ENCODE measurements at places on chromosomes 3 and 15.
A peak's percentile ranks its signal among the peaks of the same experiment; 100 is the strongest.

DNA sequence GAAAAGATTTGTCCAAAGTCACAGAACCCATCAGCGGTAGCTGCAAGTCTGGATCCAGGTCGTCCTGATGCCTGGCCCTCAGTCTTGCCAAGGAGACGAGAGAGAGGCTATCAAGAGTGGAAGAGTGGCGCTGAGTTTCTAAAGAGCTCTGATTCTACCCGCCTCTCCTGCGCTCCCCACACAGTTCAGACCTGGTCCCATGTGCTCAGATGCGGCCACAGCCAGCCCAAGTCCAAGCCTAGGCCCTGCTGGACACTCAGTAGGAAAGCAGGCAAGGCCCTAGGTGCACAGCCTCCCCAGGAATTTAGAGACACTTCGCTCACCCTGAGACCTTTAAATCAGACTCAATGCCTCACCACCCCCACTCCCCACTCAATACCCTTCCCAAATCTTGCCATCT lies 32.4 kb downstream of the CCDC12 start:
- DNase-seq = no peak

- DNase-seq = no peak
Measured at GRCh38 chr3:175077216-175077615, 218.1 kb downstream of the NAALADL2 start.

- DNase-seq = no peak
Measured at GRCh38 chr15:62809968-62810260, 232.6 kb upstream of the TPM1 start.

GRCh38 chr3:57952208-57952631 lies 56.0 kb upstream of the FLNB start:
- peak; percentile 67 for DNase-seq

- no peak for DNase-seq
Measured at GRCh38 chr3:130783629-130784028, 37.0 kb upstream of the PIK3R4 start.

GRCh38 chr15:101035611-101036010 lies 116.5 kb downstream of the LRRK1 start:
- no peak for DNase-seq

- no peak for DNase-seq
Measured at GRCh38 chr3:48881652-48882114, 17.0 kb downstream of the SLC25A20 start.

GRCh38 chr3:157319672-157320071 lies 117.0 kb upstream of the PTX3 start:
- DNase-seq = no peak

GRCh38 chr15:72532991-72533601 lies 59.0 kb downstream of the ARIH1 start:
- no peak for DNase-seq

- peak; percentile 94 for DNase-seq
Measured at GRCh38 chr15:34209421-34210282, at the start of gene KATNBL1. Gene KATNBL1, minus strand, starts transcription at chr15:34210096. Its CDS starts 46,420 bp downstream, at chr15:34163676.

DNA sequence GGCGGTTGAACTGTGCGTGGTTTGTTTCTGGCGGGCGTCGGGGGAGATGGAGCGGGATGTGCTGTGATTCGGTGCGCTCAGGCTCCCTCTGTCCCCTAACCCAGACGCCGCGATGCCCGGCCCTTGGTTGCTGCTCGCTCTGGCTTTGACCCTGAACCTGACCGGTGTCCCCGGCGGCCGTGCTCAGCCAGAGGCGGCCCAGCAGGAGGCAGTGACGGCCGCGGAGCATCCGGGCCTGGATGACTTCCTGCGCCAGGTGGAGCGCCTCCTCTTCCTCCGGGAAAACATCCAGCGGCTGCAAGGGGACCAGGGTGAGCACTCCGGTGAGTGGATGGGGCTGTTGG lies 1.2 kb downstream of the TRH start:
- DNase-seq = no peak

DNA sequence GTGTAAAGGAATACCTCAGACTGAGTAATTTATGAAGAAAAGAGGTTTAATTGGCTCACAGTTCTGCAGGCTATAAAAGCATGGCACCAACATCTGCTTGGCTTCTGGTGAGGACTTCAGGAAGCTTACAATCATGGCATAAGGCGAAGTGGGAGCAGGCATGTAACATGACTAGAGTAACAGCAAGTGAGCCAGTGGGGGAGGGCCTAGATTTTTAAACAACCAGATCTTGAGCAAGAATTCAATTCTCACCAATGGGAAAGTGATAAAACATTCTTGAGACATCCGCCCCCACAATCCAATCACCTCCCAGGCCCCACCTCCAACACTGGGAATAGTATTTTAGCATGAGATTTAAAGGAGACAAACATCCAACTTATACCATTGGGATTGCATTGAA lies 44.2 kb upstream of the BCL2A1 start:
- no peak for DNase-seq

- DNase-seq = no peak
Measured at GRCh38 chr15:70387993-70388392, 290.3 kb upstream of the TLE3 start.

GRCh38 chr15:60195611-60196010 lies 191.5 kb downstream of the FOXB1 start:
- no peak for DNase-seq

DNA sequence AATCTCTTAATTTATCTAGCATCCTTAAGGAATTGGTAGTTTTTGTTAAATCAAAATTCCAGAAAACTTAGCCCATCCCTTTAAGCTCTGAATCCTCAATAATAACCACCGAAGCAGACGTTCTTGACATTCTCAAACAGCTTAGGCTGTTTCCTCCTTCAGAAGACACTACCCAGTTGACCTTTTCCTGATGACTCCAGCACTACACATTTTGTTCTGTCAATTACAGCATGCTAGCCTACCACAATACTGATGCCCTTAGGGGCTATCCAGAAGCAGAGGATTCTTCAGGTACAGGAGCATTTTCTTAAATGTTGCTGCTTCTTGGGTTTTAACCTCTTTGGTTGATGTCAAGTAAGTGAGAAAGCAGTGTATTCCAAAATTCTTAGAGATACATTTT lies 33.4 kb downstream of the ETV5 start:
- DNase-seq = no peak

DNA sequence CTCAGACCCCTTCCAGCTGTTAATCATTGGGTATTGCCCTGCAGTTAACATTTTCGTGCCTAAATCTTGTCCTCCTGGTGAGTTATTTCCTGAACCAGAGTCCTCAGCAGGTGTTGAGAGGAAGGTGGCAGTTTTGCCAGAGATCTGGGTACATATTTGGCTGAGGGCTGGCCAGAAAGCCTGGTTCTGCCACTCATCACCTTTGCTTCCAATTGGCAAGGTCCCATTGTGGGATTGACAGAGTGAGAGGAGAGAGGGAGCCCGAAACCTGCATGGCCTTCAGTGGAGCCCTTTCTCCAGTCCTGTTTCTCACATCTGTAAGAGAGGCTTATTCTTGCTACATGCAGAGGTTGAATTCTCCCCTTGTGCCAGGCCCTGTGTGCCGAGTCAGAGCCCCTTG lies 8.9 kb upstream of the TKT start:
- DNase-seq = no peak

GRCh38 chr15:63827113-63827512 lies 6.6 kb downstream of the HERC1 start:
- DNase-seq = no peak

DNA sequence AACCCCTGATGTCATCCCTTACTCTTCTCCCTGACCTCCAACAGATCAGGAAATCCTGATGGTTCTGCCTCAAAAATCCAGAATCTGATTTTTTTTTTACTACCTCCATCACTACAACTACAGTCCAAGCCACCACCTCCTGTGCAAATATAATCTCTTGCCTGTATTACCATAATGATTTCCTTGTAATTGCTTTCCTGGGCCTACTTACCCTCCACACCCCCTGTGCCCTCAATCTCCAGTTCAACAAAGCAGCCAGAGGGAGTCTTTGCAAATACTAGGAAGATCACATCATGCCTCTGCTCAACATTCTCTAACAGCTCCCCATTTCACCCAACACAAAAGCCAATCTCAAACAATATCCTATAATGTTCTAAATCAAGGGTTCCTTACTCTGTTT lies 159.9 kb downstream of the FMN1 start:
- DNase-seq = no peak

GRCh38 chr3:157531771-157532170 lies 28.6 kb upstream of the VEPH1 start:
- no peak for DNase-seq

DNA sequence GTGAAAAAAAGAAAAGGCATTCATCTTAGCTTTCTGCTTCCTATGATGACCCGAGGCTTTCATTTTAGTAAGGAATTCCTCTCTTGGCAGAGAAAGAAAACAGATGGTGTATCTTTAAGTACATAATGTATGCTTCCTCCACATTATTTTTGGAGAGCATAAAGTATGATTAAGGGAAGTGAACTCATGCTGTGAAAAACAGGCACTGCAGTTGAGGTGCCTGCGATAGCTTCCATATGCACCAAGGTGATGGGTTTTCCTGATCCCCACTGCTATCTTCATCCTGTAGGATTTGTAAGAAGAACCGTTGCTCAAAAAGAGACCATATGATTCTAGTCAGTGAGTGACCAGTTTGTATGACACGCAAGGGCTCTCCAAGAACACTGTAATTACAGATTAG lies 411.5 kb upstream of the MCTP2 start:
- no peak for DNase-seq

GRCh38 chr3:172592898-172593669 lies 69.9 kb upstream of the TNFSF10 start:
- no peak for DNase-seq

- peak; percentile 54 for DNase-seq
Measured at GRCh38 chr3:168620854-168621253, 525.1 kb upstream of the GOLIM4 start.

- no peak for DNase-seq
Measured at GRCh38 chr3:48299746-48300712, 33.4 kb downstream of the SPINK8 start.

DNA sequence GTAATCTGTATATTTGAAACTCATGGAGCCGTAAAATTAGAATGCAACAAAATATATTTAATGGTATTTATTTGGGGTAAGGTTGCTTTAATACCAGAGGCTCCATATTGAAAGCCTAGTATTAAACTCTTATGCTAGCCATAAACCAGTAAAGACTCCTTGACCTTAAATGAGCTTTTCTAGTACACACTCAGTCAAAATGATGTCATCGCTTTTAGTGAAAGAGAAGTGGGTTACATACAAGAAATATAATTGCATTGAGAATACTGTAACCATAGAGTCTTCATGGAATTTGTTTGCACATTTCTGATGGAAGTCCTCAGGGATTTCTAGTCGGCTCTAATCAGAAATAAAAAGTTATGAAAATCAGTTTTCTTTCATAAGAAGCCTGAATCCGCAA lies 757.6 kb downstream of the GBE1 start:
- no peak for DNase-seq

- no peak for DNase-seq
Measured at GRCh38 chr3:194257151-194257621, 93.9 kb downstream of the CPN2 start.

DNA sequence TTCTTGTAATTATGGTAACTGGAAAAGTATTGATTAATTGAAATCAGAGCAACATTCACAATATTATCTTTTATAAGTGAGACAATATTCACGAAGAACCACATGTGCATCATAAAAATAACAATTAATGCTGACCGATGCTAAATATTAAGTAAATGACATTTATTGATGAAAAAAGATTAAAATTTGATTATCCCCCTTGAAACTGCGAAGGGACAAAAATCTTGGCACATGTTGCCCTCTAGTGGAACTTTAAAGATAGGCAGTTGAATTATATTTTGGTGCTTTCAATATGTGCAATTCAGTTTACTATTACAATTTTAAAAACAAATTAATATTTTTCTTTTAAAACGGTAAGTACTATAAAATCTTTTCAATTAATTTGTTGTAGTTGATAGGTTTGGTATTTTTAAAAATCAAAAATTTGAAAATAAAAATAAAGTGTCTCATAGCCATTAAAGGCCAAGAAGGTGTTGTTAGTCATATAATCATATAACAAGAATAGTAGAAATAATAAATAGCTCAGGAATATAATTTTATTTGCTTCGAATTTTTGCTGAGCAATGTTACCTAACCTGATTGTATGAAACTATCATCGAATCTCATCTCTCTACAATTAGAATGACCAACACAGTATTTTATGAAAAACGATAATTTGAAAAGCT lies 270.2 kb downstream of the ROBO1 start:
- peak; percentile 14 for DNase-seq

GRCh38 chr3:53618936-53619335 lies 124.5 kb downstream of the CACNA1D start:
- DNase-seq = no peak

DNA sequence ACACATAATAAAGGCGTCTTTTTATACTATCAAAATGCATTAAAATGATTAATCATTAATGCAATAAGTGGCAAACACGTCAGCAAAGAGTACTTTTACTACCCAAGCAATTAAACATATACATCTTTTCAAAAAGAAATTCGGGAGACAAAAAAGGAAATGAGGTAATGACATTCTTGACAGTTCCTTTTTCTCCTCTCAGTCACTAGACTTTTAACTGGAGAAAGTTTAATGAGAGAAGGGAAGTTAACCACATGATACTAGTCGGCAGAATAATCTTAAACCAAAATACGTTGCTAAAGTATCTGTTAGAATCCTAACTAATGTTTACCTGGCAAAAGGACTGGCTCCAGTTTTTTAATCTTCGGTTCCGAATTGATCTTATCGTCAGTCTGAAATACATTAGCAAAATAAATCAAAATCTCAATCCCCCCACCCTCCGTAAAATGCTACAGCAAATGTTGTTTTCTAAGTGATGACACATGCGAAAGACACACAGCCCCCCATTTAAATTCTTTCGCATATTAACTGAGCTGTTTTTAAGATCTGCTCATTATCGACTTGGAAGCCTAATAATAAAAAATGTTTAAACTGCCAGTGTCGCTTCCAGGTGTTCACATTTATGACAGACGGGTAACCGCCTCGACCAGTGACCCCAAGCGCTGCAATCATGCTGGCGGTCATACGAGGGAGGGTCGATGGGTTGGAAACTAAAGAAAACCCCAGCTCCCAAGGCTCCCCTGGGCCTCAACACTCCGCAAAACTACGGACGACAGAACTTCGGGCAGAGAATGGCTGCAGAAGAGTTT lies 778 bp downstream of the MTMR10 start:
- DNase-seq = no peak

GRCh38 chr3:146519810-146520209 lies 24.6 kb downstream of the PLSCR1 start:
- no peak for DNase-seq

- DNase-seq = no peak
Measured at GRCh38 chr3:33624756-33625155, 93.3 kb downstream of the CLASP2 start.

DNA sequence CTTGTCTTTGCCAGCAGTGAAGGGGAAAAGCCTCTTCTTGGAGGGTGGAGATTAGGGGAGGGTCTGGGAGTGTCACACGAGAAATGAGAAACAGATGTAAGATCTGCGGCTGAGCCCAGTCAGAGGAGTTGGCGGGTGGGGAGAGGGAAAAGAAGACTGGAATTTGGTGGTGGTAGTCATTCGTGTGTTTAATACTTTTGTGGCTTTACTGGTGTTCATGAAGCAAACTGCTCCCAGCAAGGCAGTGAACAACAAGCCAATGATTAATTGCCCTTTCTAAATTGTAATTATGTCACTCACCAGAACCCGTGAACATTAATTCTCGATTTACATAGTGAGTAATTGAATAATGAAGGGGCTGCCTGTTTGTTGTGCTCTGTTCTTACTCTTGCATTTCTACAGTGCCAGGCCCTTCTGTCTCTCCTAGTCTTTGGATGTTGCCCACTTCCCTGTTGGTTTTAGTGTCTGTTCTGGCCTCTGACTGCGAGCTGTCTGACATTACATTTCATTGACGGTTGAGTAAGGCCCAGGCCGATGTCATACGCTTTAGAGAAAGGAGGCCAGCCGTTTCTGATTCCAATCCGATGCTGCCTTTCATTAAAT lies 78.0 kb downstream of the CHCHD6 start:
- DNase-seq = peak; percentile 7
